DMS 273 treated with DMSO at 0.1 percent for 48 hours (cell line): ENCODE measurements at places on chromosomes 11 and 22.

- DNase-seq = no peak
Observed at GRCh38 chr11:44561275-44561805, 4.1 kb upstream of the CD82 start.

DNA sequence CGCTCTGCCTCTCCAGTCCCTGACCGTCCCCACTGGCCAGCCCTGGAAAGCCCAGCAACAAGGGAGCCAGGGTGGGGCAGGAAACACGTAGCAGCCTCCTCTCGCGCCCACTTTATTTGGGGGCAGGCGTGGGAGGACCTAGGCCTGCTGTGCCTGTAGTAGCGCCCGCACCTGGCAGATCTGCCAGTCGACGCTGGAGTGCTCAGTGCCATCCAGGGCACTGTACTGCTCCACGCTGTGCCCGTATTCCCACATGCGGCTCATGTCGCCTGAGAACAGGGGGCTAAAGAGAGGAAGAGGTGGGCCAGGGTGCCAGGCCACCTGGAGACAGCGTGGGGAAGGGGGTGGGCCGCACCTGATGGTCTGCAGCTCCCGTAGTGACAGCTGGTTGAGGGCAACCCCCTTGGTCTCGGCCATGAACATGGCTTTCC lies 17.0 kb upstream of the DRICH1 start:
- no peak for DNase-seq

DNA sequence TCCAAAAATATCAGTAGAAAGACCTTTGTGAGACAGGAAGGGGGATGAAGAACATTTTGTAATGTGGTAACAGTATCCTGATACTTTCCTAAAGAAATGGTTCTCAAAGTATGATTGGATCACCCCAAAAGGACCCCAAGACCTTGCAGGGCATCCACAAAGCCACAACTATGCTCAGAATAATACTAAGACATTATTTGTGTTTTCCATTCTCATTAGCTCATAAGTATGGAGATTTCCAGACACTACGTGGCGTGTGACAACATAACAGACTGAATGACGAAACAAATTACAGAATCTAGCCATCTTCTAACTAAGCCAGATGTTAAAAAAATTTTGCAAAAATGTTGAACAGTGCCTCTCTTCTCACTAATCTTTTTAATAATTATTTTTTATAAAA lies 24.9 kb downstream of the CHEK2 start:
- no peak for DNase-seq

DNA sequence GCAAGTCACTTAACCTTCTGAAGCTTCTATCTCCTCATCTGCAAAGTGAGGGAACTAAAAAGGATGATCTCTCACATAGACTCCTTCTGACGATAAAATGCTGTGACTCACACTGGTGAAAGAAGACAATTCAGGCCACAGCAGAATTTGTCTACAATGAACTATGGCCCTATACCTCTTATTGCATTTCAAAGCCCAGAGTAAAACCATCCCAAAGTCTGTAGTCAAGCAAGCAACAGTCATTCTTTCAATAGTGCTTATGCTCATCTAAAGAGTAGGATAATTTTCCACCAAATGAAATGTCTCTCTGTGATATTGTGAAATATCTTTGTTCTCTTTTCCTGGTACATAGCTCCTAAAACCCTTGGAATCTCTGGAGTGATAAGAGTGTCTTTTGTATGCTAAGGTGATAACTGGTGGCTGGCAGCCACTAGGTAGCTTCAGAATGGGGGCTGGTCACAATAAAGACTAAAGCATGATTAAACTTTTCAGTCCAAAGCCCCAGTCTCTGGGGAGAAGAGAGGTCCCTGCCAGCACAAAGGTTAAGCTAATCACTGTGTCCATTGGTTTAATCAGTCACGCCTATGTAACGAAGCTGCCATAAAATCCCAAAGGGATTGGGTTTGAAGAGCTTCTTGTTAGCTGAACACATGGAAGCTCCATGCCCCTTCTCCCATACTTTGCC lies 30.8 kb downstream of the SYTL2 start:
- no peak for DNase-seq

DNA sequence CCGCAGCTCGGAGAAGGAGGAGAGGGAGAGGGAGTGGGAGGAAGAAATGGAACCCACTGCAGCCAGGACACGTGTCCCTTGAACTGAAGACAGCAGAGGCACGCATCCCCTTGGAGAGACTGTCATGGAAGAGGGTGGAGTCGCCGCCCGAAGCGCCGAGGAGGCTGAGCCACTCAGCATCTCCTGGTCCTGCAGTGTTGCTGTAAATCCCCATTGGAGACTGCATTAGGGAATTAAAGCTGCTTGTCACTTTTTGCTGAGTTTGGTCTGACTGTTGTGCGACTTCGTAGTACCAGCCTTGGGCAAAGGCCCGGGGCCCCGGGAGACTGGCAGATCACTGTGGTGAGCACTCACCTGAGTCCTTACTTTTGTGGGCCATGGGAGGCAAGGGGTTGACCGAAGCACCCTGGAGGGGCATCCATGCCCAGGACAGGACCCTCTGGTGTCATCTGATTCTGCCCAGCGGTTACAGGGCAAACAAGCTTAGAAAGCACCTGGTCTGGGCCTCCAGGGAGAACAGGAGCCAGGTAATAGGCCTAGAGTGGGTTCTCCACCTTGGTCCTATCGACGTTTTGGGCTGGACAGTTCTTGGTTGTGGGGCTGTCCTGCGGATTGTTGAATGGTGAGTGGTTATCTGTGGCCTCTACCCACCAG lies 797 bp downstream of the VPREB1 start:
- DNase-seq = no peak

GRCh38 chr11:27721264-27722116 lies 21.2 kb upstream of the BDNF start:
- DNase-seq = no peak

DNA sequence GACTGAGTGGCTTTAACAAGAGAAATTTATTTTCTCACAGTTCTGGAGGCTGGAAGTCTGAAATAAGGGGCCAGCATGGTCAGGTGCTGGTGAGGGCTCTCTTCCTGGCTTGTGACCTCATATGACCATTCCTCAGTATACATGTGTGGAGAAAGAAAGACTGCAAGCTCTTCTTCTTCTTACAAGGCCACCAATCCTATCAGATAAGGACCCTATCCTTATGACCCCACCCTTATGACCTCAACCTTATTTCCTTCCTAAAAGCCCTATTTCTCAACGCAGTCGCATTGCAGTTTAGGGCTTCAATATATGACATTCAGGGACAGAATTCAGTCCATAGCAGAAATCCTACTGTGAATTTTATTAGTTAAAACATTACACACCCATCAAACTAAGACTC lies 124.4 kb upstream of the RAG2 start:
- no peak for DNase-seq

DNA sequence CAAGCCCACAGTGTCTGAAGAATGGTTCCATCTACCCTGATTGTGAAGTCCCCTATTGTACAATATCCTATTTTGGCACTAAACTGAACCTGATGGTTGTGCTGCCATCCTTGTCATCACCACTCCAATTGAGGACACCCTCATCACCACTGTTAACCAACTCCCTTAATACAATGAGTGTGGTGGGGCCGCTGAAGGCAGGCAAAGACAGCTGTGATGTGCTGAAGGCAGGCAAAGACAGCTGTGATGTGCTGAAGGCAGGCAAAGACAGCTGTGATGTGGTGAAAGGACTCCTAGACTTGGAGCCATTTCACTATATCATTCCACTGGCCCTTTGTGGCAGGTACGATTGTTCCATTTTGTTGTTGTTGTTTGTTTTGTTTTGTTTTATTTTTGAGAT lies 481.6 kb downstream of the SOX6 start:
- no peak for DNase-seq

DNA sequence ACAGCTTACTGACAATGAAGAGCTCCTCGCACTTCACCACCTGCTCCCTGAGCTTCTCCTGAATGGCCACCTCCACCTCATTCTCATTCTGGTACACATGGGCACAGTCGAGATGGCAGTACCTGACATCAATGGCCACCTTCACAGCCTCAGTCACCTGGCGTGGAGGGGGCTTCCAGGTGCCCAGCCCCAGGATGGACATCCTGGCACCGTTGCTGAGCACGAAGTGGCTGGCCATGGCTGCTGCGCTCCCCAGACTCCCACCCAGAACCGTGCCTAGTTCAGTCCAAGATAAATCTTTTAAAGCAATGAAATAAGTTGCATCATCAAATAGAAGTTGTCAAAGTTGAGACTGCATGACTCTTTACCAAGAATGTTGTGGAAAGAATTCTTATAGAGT lies 128.1 kb upstream of the SOX6 start:
- DNase-seq = no peak

- DNase-seq = no peak
Observed at GRCh38 chr11:111637885-111638284, 35.6 kb downstream of the SIK2 start.

- no peak for DNase-seq
Observed at GRCh38 chr11:3359092-3359824, 19.7 kb downstream of the ZNF195 start.

- no peak for DNase-seq
Observed at GRCh38 chr11:111982019-111982464, 43.2 kb upstream of the DLAT start.

GRCh38 chr22:19514831-19515565 lies 9.2 kb downstream of the CLDN5 start:
- DNase-seq = peak; percentile 82

DNA sequence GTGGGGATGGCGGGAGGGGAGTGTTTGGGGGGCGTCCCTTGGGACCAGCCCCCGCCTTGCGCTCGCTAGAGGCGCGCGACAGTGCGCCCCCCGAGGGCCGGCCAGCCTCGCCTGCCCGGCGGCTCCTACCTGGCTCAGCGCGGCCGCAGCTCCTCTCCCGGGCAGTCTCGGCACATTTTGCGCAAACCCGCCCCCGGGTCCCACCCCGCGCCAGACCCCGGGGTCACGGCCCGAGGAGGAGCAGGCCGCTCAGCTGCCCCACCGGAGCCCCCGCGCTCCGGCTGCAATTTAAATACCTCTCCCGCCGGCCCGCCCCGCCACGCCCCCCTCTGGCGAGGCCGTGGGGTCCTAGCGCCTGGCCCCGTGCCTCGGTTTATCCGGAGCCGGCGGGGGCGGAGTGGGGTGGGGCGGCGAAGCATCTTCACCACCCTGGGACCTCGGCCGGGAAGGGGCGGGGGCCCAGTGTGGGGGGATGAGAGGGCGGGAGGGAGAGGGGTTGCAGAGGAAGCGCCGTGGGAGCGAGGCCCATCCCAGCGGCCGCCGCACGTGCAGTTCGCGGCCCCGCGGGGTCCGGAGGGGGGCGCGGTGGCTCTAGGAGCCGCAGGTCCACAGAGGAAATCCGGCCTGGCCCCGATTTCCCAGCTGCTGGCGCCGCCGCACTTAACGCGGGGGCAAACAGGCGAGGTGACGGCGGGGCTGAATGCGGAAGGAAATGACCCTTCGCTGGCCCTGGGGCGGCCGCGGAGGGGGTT lies at the start of gene LRRC32:
Gene LRRC32 (minus strand): TSS at position 263 of the 752 bp plus-strand sequence. CDS start 4,793 bp downstream, outside the sequence.
- DNase-seq = no peak

DNA sequence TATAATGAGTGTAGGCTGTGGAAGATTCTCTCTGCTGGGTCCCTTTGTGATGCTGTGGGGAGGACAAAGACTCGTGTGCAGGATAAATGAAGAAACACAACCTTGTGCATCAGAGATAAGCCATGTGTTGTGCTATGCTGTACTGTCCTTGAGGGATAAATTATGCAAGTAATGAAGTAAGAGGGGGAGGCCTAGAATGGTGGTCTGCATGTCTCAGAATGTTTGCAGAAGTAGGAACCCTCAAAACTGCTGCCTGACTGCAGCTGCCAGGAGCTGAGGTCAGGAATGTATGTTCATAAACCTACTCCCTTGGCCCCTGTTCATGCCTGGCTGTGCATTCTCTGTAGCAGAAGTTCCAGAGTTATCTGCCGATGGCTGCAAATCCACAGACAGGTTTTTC lies 4.6 kb upstream of the SMCO4 start:
- no peak for DNase-seq

DNA sequence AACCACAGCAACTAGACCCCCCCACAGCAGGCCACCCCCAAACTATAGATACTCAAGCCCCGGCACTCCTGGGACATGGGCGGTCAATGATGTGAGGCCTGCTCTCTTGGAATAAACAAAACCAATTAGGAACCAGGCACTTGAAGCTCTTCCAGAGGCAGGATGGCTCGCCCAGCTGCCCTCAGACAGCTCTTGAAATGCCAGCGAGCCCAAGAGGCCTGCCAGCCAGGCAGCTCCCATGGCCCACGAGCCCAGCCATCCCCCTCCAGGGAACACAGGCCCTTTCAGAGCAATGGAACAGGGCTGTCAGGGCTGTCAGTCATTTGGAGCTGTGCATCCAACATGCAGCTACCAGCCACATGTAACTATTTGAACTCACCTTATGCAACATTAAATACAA lies 34.0 kb upstream of the TFIP11 start:
- no peak for DNase-seq

DNA sequence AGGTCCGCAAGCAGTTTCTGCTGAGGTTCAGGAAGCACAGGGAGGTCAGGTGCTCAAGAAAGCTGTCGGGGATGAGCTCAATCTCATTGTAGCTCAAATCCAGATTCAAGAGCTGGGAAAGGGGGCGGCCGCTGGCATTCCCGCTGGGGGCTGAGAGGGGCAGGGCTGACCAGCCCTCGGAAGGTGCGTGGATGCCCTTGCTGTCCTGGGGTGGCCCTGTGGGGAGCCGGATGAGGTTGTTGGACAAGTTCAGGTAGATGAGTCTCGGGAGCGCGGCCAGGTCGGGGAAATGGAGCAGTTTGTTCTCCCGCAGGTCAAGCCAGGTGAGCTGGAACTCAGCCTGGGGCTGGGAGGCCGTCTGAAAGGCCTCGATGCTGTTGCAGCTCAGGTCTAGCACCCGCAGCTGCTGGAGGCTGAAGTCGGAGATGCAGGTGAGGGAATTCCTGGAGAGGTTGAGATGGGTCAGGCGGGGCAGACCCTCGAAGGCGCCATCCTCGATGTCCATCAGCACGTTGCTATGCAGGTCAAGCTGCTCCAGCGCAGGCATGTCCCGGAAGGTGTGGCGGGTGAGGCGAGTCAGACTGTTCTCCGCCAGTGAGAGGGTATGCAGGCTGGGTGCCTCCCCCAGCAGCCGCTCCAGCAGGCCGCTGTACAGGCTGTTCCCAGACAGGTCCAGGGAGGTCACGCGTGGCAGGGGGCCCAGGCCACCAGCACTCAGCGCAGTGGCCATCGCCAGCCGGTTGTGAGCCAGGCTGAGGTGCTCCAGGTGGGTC lies 9.8 kb downstream of the LRRC32 start:
- DNase-seq = no peak

DNA sequence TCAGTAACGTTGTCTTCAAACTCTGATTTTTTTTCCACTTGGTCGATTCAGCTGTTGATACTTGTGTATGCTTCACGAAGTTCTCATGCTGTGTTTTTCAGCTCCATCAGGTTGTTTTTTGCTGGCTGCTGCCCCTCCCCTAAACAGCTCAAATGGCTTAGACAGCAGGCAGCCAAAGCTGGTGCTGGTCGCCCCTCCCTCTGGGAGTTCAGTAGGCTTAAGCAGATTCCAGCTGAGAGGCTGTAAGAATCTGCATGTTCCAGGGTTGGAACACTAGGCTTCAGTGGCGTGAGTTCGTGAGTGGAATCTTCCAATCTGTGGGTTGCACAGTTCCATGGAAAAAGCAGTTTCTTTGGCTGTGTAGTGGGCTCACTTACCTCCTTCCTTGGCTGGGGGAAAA lies 10.3 kb upstream of the FIBIN start:
- DNase-seq = no peak
